IMR-90 (cell line): ENCODE measurements at places on chromosomes 3 and 15. TPM values are rescaled to one million over a fixed set of nuclear protein-coding genes. Genes with fewer than 3 reads are reported as not detected.

Gene ITIH4
- polyA plus RNA-seq, result 0.26 and 0.67 TPM in 2 replicates

- DNase-seq, result no peak
Observed at GRCh38 chr3:183533412-183534132, 21.9 kb downstream of the KLHL6 start.

- DNase-seq, result no peak
Observed at GRCh38 chr15:71669688-71670087, 140.7 kb upstream of the NR2E3 start.

DNA sequence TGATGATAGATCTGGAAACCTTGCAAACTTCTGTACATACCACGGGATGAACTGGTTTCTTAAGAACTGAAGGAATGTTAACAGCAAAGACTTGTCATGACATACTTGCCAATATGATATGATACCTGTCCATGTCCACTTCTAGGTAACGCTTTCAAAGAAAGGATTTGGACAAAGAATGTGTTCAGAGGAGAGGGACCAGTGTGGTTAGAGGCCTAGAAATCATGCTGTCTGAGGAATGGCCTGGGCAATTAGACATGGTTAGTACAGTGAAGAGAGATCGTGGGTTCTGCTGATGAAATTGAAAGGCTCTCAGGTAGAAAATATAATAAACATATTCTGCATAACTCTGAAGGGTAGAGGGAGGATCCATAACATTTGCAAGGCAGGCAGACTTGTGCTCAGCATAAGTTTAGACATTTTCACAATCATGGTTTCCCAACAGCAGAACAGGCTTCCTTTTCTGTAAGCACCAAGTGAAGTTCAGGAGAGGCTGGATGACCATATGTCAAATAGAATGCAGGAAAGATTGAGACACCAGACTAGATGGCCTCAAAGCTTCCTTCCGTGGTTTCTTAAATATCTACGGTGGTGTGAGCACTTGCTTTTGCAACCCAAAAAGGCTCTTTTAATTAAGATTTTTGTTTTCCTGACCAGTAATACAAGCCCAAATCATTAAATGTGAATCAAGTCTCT, 39.9 kb downstream of the TGFBR2 start:
- no peak for DNase-seq

Gene GOLGA8O
- polyA plus RNA-seq, result 0.42 and 0.65 TPM in 2 replicates

DNA sequence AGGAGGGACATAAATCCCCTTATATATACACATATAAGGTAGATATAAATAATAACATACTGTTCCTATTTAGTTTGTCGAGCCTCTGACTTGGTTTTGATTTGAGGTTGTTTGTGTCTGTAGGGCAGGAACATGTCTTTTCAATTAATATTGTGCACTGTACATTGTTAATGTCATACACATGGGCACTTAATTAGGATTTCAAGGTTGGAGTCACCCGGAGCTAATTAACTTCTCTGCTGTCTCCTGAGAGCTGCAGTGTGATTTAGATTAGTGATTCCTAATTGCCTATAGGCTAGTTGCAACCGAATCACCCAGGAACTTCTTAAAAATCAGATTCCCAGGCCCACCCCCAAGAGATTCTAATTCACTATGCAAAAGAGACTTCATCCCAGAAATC, 50.4 kb upstream of the FILIP1L start:
- no peak for DNase-seq

DNA sequence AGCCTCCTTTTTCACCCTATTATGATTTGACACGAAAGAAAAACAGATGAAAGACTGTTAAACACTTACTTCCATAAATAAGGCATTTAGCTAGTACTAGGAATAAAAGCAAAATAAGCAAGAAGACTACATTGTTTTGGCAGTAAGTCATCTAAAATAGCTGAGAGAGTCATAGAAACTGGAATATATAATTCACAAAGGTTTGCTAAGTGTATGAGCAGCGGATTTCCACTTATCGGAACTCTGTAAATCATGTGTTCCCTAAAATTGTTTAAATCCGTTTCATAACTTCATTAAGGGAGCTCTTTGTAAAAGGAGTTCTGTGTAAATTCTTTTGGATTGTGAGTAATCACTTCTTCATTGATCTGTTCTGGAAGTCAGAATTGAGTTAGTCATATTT, 202.5 kb upstream of the CBLB start:
- DNase-seq, result no peak

GRCh38 chr3:117045143-117045542, 335.6 kb downstream of the TUSC7 start:
- peak; percentile 14 for DNase-seq

Gene KNG1
- not detected in 2 replicates for polyA plus RNA-seq

GRCh38 chr3:8553405-8553804, 51.8 kb downstream of the LMCD1 start:
- DNase-seq, result no peak

DNA sequence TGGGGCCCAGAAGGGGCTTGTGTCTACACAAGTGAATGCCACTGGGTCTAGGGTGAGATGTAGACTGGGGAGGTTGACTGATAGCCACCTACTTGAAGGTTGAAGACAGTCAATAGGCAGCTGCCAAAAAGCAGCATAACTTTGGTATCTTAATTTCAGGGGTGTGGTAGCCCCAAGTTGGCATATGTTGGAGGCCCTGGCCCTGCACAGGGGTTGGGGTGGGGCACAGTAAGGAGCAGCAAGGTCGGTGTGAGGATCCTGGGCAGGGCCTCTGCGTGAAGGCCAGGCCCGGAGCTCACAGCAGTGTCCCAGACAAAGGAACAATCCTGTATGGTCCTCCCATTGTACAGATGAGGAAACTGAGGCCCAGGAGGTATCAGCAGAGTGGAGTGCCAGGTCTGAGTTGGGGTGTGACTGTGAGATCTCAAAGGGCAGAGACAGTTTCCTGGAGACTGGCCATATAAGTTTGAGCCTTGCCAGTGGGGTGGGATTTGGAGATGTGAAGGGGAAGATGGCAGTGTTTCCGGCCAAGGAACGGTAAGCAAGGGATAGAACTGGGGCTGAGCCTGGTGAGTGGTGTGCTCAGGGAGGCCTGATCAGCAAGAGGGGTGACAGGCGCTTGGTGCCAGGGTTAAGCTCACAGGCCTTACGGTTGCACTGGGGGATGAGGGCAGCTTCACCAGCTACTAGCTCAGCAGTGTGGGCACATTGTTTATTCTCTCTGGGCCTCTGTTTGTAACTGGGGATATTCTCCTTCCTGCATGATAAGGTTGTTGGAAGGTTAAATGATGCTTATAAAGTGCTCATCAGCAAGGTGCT, 1.7 kb downstream of the KLHL40 start:
- no peak for DNase-seq

Gene CD276
- polyA plus RNA-seq, result 149 and 150 TPM in 2 replicates

DNA sequence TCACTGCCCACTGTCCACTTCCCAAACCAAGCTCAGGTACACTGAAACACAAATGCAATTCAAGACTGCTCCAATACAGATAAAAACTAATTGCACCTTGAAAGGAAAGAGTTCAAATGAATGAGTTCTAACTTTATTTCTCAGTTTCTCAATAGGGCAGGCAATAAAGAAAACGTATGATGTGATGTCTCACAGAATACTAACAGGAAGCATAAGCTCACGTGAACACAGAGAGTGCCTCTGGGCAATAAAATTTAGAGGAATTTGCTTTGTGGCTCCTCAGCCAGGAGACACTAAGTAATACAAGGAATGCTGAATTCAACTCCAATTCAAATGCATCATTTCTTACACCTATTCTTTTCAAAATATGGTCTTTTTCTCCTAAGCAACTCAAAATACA, 82.3 kb upstream of the OCA2 start:
- DNase-seq, result no peak

DNA sequence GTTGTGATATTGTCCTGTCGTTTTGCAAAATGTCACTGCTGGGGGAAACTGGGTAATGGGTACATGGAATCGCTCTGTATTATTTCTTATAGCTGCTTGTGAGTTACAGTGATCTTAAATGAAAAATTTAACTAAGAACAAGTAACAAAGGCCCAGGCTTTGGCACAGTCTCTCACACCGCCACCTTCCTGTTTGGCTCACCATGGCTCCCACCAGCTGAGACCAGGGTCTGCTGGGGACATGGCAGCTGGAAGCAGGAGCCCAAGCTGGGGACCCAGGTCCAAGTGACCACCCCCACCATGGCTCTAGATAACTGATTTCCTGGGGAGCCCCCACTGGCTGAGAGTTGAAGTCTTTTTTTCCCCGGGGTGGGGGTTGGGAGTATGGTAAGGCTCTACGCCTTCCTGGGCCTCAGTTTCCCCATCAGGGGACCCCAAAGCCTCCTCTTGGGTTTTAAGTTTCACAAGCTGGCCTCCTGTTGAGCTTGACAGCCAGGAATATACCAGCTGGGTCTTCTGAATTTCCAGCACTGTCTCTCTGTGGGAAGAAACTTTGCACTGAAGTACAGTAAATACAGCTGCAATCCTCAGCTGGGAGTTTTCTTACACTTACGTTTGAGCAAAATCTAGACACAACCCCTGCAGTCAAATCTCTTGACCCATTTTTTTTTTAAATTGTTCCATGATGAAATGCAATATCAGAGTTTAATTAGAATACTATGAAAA, 26.1 kb downstream of the ABTB1 start:
- peak; percentile 75 for DNase-seq

Gene ISL2
- polyA plus RNA-seq, result 2.5 and 3.6 TPM in 2 replicates

DNA sequence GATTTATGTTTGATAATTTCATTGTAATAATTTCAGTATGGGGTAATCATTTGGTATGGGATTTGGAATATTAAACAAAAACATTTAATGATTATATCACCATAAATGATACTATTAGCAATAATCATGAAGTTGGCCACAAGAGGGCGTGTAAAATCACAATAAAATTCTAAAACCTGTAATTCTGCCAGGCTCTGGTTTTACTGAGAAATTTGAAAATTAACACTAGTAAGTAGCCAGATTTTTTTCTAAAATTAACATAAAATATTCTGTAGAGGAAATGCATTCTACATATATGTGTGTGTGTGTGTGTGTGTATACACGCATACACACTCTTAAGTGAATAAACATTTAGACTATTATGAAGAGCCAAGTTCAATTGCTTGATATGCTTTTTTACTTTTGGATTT, 40.5 kb downstream of the FEZF2 start:
- DNase-seq, result peak; percentile 23

Gene CCDC39
- polyA plus RNA-seq, result not detected in 2 replicates

GRCh38 chr3:71064291-71064955, 519.1 kb downstream of the FOXP1 start:
- DNase-seq, result peak; percentile 68

Gene DLEC1
- 0.03 TPM in 1 of 2 replicates, not detected in the other for polyA plus RNA-seq

Gene IMPG2
- polyA plus RNA-seq, result 0.06 and 0.10 TPM in 2 replicates

DNA sequence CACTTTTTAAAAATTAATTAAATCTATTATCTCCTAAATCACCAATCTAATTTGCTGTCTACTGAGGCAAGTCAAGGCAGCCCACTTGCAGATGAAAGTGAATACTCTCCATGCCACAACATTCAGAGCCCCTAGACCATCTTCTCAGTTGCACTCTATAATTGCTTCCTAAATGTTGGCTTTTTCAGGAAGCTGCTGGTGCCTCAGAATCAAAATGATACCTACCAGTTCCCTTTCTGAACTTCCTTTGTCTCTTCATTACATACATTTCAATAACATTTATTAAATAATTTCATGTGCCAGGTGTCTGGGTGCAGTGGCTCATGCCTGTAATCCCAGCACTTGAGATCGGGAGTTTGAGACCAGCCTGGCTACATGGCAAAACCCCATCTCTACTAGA, 124.1 kb downstream of the SERPINI1 start:
- DNase-seq, result no peak

- DNase-seq, result no peak
Observed at GRCh38 chr15:81288040-81288439, 35.9 kb downstream of the STARD5 start.

DNA sequence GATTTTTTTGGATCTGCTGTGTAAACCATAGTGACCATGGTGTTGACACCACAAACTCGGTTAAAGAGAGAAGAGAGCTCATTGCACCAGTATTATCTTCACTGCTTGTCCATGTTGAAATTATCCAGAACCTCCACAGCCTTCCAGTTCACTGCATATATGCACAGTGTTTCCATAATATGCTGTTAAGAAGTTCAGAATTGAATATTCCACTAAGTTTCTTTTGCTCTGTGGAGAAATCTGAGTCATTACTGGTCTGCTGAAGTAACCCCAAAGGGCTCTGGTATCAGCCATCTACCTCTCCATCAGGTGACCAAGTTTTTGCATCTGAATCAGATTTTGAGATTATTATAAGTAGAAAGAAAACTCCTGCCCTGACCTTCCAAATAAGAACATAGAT, 143.5 kb downstream of the LRRC3B start:
- no peak for DNase-seq

DNA sequence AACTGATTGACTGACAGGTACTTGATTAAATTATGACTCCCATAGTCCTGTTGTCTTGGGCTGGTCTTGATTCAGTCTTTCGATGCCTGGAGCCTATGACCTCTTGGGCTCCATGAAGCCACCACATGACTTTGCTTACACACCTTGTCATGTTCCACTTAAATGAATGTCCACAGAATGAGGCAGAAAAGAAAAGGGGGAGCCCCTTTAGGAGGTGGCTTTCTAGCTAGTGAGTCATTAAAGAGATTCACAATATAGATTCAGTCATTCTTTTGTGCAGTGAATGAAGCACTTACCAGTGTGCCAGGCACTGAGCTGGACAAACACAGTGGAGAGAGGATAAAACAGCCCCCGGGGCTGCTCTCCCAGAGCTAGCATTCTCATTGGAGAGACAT, 17.1 kb downstream of the VIPR1 start:
- DNase-seq, result no peak

GRCh38 chr3:138186803-138187295, 252 bp upstream of the ARMC8 start:
- DNase-seq, result peak; percentile 83

Gene LRRK1
- 5.8 and 6.8 TPM in 2 replicates for polyA plus RNA-seq

DNA sequence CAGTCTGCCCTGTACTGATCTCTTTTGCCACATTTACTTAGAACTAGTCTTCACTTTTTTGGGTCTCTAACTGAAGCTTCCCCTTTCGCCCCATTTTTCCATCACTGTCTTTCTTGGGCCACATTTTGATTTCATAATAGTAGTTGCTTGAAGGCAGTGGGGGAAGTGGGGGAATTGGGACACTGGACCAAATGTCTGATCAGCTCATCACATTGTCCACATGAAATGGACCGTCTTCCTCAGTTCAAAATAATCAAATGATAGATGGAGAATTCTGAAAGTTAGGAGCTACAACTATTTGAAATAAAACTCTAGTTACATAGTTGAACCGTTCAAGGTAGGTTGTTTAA, 747 bp downstream of the PDCD6IP start:
- no peak for DNase-seq

GRCh38 chr3:188939814-188940572, 231.8 kb upstream of the TPRG1 start:
- DNase-seq, result no peak

DNA sequence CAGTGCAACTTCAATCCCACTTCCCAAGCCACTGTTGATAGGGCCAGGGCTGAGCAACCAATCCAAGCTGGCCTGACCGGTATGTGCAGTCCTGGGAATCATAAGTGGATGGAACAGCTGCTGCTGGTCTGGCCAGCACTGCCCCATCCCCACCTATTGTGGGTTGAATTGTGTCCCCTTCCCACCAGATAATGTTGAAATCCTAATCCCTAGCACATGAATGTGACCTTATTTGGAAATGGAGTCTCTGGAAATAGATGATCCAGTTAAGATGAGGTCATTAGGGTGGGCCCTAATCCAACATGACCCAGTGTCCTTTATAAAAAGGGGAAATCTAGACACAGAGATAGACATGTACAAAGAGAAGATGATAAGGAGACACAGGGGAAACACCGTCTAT, 13.7 kb upstream of the PDIA5 start:
- DNase-seq, result no peak

Gene C15orf61
- 2.5 TPM in 2 replicates for polyA plus RNA-seq

- DNase-seq, result no peak
Observed at GRCh38 chr15:99732751-99733267, 428 bp downstream of the LYSMD4 start.
